Urinary bladder (tissue), 4 donors: ENCODE measurements at places on chromosomes 4 and X. TPM values are rescaled to one million over a fixed set of nuclear protein-coding genes. Genes with fewer than 3 reads are reported as not detected.

GRCh38 chr4:159070742-159071141 lies 32.1 kb upstream of the RAPGEF2 start:
- DNase-seq, result no peak

- no peak for DNase-seq
Observed at GRCh38 chrX:7133050-7133440, 14.5 kb upstream of the STS start.

GRCh38 chr4:173537613-173538147 lies 7.7 kb upstream of the HAND2 start:
- no peak for DNase-seq

DNA sequence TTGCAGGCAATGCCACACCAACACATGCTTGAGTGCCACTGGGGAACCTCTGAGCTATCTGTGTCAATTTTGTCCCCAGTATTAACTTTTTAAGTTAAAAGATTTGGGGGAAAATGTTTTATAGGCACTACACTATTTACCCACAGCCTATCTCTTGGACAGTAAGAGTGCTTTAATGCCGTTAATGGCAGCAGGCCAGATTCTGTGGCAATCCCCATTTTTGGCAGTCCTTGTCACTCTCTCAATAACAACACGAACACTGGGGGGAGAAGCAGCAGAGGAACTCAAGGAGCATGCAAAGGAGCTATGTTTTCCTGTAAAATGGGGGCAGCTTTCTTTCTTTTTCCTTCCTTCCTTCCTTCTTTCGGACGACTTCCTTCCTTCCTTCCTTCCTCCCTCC lies 168.6 kb downstream of the NSUN7 start:
- DNase-seq, result no peak

Gene ABCD1
- 5.2 TPM for total RNA-seq

Gene MGAT4D
- total RNA-seq, result not detected

Gene GRXCR1
- total RNA-seq, result not detected

Gene SPON2
- total RNA-seq, result 119 TPM
